ENCODE measurements at places on chromosomes 4 and X.

DNA sequence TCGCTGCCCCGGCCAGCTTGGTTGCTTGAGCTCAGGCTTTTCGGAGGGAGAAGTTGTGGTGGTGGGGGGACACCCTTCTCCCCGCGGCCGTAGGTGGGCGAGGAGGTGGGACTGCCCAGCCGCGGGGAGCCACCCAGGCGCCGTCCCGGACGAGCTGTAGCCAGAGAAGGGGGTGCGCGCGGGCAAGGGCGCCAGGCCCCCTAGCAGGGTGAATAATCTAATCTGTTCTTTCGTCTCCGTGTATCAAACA is 3.1 kb downstream of the MID1IP1 start:
- no peak for DNase-seq

DNA sequence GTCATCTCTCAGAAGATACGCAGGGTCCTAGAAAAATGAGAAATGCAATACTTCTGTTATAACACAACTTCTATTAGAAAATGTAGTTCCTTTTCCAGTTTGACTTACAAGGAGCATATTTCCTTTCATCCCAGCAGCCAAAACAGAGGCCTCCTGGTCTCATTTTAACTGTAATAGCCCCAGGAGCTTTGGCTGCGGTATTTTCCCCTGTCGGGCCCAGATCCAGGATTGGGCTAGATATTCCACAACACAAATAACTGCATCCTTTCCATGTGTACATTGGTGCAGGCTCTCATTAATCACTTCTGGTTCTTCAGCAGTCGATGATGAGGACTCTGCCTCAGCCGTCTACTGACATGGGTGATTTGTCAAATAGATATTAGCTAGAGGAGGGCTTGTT is 166.1 kb downstream of the TENM3 start:
- no peak for DNase-seq

DNA sequence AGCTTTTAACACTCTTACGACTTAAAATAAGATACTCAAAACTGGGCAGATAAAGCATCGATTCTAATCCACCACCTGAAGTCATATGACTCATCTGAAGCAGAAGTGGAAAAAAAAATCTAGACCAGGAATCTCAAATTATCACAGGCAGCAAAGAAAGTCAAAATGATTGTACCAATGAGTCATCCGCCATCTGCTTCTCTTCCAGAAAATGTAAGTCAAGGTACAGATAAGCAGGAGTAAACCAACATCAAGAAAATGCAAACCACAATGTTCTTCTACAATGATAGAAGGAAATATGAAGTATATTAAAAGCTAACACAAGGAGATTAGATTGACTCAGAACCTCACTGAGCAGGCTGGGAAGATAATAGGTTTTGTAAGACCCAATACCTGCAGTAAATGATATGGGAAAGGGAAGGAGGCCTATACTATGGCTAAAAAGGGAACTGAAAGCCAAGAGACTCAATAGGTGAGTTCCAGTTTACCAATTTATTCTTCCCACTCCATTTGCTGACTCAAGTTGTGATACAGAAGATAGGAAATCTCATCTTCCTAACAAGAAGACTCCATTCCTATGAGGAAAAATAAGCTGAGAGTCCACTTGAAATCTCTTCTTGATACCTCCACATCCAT is 88.4 kb upstream of the TET2 start:
- no peak for DNase-seq

DNA sequence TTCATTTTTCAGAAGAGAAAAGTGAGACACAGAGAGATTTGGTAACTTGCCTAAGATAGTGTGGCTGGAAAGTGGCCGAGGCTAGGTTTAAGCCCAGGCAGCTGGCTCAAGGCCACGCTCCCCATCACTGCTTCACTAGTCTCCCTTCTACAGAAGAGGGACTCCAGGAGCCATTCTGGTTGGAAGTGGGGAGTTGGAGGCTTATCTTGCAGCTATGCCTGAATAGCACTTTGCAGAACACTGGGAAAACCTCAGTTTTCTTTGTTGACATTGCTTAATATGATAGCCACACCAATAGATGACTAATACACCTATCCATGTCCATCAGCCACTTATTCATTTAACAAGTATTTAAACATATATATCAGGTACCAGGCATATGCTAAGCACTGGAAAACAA is 18.5 kb downstream of the LRRC66 start:
- DNase-seq, result no peak

DNA sequence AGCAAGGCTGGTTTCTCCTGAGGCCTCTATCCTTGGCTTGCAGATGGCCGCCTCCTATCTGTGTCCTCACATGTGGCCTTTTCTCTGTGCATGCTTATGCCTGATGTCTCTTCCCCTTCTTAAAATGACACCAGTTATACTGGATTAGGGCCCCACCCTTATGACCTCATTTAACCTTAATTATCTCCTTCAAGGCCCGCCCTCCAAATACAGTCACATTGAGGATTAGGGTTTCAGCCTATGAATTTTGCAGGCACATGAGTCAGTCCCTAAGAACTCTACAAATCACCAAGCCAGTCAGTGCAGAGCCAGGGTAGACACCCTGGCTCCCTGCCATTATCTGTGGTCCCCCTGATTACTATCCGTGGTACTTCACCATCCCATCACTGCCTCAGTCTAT is 51.6 kb downstream of the MAML3 start:
- no peak for DNase-seq

DNA sequence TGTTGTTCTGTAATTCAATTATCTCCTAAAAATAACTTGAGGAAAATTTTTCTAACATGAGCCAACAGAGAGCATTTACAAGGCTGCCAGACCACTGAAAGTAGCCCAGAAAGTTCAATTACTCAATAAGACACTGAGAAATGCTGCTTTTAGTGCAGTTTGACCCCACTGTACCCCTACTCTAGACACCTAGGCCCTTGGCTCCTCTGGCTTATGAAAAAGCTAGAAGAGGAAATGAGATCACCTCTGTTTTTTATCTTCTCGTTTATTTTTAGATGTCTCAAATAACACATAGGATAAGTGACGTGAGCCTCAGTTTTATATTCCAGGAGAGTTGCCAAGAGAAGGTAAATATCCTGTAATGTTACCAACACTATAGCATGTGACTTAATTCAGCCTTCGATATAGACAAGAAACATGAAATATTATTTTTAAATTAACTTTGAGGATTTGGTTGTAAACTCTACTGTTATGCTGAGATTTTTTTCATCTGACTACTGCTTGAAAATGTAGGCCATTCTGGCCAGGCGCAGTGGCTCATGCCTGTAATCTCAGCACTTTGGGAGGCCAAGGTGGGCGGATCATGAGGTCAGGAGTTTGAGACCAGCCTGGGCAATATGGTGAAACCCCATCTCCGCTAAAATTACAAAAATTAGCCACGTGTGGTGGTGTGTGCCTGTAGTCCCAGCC is 24.4 kb downstream of the TNIP3 start:
- DNase-seq, result no peak

DNA sequence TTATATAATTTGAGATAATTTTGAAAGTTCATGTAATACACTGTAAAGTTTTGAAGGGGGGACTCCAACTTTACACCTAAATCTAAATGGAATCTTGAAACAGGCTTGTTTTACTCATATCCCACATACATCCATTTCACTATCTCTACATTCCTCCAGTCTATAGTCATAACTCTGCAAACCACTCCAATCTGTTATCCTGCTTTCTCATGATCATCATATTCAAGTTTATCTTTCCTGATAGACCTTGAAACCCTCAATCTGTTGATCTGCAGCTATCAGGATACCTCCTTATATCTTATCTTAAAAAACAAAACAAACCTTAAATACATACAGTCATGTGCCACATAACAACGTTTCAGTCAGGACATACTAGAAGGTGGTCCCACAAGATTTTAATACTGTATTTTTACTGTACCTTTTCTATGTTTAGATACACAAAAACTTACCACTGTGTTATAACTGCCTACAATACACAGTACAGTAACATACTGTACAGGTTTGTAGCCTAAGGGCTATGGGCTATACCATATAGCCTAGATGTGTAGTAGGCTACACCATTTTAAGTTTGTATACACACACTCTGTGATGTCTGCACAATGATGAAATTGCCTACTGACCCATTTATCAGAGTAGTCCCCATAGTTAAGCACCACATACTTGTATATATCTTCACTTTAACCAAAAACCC is 14.0 kb downstream of the CHIC2 start:
- DNase-seq, result no peak

- DNase-seq, result no peak
Observed at GRCh38 chr4:74501579-74501978, 56.6 kb downstream of the AREG start.

GRCh38 chrX:154443992-154444754 is at the start of gene FAM50A:
Gene FAM50A, plus strand, starts transcription at chrX:154444141. Its CDS starts 95 bp downstream, at chrX:154444236.
- DNase-seq, result peak; percentile 88

DNA sequence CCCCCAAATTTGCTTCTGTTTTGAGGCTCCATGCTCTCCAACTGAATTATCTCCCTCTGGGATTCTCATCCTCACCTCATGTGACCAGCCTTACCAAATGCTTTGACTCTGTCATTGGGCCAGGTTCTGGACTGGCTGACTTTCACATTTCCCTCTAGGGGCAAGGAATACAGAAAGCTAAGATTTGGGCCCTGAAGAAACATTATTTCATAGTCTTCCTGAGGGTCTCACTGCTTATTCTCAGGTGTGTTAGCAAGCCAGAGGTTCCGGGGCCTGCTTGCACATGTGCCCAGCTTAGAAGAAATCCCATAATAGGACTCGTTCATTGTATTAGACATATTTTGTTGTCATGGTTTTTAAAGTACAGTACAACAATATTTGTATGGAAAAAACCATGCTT is 62.6 kb upstream of the TEX13D start:
- DNase-seq, result no peak

DNA sequence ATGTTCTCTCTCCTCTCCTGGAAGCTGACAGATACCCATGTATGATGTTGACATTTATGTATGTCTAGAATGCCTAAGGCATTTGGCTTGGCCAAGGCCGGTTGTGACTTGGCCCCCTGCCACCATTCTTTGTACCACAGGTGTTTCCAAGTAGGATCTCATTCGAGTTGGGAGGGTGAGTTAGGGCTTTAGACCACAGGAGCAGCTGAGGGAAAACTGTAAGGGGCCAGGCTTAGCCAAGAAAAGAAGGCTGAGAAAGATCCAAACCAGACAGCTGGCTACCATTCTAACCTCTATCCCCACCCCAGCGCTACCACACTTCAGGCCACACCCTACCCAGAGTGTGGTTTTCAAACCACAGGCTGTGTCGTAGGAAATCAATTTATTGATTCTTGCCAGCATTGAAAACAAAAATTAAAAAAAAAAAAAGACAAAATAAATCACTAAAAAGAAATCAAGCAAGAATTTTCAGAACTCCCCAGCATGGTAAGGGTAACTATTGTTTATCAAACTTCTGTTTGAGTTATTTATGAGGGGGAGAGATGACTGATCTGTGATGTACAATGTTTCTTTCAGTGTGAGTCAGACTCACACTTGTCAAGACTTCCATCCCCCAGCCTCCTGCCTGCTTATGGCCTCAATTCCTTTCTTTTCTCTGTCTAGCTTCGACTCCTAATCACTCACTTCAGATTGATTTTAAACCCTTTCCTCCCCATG is 9.9 kb downstream of the TMSB4X start:
- no peak for DNase-seq

- no peak for DNase-seq
Observed at GRCh38 chr4:15031993-15032675, 29.9 kb downstream of the CPEB2 start.

DNA sequence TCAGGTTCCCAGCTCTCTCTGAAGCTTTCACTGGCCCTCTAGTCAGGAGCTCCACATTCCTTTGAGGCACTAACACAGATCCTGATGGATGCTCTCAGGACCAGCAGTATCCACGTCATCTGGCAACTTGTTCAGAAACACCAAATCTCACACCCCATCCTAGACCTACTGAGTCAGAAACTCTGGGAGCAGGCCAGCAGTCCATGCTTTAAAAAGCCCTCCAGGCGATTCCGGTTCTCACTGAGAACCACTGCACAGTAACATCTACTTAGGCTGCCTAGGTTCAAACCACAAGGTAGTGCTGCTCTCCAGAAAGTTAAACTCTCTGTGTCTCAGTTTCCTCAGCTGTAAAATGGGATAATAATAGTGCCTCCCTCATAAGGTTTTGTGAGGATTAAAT is 55.3 kb downstream of the CCDC158 start:
- DNase-seq, result no peak

- DNase-seq, result no peak
Observed at GRCh38 chr4:110164251-110164650, 34.2 kb downstream of the ELOVL6 start.

DNA sequence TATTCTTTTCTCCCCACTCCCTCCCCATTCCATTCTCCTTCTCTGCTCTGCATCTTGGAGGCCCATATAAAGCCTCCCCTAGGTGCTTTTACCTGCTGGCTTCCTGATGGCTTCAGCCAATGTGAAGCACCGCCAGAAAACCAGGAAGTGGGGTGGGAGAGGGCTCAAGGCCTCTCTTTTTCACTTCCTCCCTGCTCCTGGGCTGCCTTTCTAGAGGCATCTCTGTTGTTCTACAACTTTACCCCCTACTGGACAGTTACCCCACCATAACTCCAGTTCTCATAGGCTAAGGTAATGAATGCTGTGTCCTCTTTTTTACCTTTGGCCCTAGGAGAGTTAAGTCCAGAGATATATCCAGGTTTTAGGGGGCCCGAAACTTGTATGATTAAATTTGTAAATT is 62.4 kb upstream of the PPARGC1A start:
- DNase-seq, result no peak

- peak; percentile 7 for DNase-seq
Observed at GRCh38 chrX:150363561-150364346, 637 bp downstream of the MAMLD1 start.

DNA sequence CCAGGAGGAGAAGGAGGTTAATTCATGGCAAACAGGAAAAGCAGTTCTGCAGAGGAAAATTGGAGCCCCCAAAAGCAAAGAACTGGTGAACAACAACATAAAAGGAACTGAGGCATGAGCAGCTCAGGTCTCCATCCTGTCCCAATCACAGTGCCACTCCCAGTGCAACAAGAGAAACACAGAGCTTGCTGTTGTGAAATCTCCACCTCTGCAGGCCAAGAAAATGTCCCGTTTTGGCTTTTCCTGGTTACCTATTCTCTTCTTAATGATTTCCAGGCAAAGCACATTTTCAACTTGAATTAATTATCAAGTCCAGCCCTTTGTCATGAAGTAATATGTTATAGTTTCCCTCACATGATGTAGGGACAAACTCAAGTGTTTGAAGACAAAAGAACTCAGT is 778 bp downstream of the C1QTNF7 start:
- DNase-seq, result no peak

GRCh38 chr4:102732678-102733077 is 28.1 kb downstream of the MANBA start:
- DNase-seq, result no peak

GRCh38 chr4:107562316-107562715 is 157.7 kb downstream of the PAPSS1 start:
- no peak for DNase-seq

- DNase-seq, result no peak
Observed at GRCh38 chrX:87941841-87942240, 424.2 kb downstream of the KLHL4 start.

GRCh38 chrX:22365460-22365859 is 92.7 kb downstream of the CBLL2 start:
- DNase-seq, result no peak

- no peak for DNase-seq
Observed at GRCh38 chr4:3524349-3524748, 7.9 kb downstream of the LRPAP1 start.

Measured in cerebellum (tissue), 4 donors.